WTC11 (cell line): ENCODE measurements at places on chromosomes 16 and 17.

GRCh38 chr16:19482291-19482690 is 39.6 kb downstream of the GDE1 start:
- no peak for DNase-seq

DNA sequence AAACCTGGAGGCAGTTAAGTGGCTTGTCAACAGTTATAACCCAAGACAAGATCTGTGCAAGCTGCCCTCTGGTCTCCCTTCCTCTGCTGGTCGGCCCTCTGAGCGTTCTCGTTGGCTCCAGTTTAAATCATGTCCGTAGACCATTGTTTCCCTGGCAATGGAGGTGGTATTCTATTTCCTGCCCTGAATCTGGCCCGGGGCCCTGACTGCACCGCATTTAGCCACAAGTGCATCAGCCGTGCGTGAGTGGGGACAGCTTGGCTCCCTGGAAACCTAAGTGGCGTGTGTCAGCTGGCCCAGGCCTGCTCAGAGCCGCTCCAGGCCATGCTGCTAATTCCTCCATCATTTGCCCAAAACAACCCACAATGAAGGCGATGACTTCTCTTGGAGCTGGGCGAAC is 15.0 kb upstream of the MYLK3 start:
- no peak for DNase-seq

- no peak for DNase-seq
Observed at GRCh38 chr17:27362909-27363308, 69.0 kb downstream of the WSB1 start.

DNA sequence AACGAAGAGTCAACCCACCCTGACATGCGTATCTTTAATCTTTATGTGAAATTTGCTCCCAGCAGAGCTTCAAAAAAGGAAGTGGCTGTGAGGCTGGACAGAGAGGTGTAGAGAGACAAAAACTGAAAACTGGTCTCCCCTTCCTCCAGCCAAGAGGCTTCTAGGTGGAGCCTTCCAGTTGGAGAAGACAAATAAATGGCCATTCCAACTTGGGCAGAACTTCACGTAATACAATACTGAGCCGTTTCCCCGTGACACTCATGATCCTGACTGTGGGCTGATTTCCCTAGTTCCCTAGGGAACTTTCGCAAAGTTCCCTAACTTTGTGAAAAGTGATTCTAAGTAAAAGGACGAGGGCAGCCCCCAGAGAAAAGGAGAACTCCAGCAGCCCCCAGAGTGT is 78.8 kb downstream of the ZFHX3 start:
- DNase-seq, result no peak

DNA sequence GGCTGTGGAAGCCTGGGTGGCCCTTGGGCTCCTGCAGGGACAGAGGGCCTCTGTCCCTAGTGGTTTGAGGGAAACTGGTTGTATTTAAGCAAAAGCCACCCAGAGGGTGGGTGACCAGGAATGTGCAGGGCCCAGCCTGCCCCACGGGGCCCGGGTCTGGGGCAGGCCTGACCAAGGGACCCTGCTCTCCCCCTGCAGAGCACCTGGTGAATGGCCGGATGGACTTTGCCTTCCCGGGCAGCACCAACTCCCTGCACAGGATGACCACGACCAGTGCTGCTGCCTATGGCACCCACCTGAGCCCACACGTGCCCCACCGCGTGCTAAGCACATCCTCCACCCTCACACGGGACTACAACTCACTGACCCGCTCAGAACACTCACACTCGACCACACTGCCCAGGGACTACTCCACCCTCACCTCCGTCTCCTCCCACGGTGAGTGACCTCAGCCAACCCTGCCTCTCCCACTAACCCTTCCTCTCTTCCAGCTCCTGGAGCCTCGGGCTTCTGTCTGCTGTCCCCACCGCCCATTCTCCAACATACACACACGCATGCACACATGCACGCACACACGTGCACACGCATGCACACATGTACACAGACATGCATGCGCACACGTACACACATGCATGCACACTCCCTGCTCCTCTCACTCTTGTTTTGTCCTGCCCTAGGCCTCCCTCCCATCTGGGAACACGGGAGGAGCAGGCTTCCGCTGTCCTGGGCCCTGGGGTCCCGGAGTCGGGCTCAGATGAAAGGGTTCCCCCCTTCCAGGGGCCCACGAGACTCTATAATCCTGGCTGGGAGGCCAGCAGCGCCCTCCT is 10.4 kb downstream of the GALK1 start:
- DNase-seq, result no peak

DNA sequence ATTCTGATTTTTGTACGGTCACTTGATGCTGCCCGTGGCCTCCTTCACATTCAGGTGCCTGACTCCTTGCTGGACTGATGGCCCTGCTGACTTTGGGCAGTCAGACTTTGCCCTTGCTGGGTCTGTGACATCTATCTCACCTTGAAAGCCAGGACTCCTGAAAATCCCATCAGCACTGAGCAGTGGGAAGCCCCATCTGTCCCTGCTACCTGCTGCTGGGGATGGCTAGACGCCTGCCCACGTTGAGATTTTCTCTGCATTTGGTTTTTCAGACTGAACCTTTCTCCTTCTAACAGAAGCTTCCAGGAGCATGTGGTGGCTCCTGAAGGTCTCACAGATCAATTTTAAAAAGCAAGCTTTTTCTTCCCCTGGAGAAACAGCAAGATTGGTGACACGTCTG is 10.2 kb upstream of the ZNF18 start:
- DNase-seq, result no peak
